ENCODE measurements at places on chromosomes 7 and 10. TPM values are rescaled to one million over a fixed set of nuclear protein-coding genes. Genes with fewer than 3 reads are reported as not detected.

The ETV1 gene
- total RNA-seq: 3.8 TPM

The EVX1 gene
- total RNA-seq: not detected

The NPSR1 gene
- not detected for total RNA-seq

The RPEL1 gene
- not detected for total RNA-seq

The DYNC1I1 gene
- 0.14 TPM for total RNA-seq

The TSPAN12 gene
- total RNA-seq: 10.9 TPM

The SHTN1 gene
- 12.0 TPM for total RNA-seq

The STEAP1 gene
- 6.9 TPM for total RNA-seq

The RAB19 gene
- total RNA-seq: 6.4 TPM

The BBIP1 gene
- total RNA-seq: 24.7 TPM

The GTPBP10 gene
- 11.9 TPM for total RNA-seq

The METTL27 gene
- total RNA-seq: 1.5 TPM

The TAF6 gene
- 69.0 TPM for total RNA-seq

The OPN4 gene
- not detected for total RNA-seq

The H2BK1 gene
- total RNA-seq: not detected

The PRKCQ gene
- total RNA-seq: 7.7 TPM

The PDZD7 gene
- total RNA-seq: 3.5 TPM

The VSTM2A gene
- total RNA-seq: not detected

The KAT6B gene
- total RNA-seq: 8.0 TPM

The SLIT1 gene
- 0.07 TPM for total RNA-seq
